ENCODE measurements at places on chromosomes 4 and X.

DNA sequence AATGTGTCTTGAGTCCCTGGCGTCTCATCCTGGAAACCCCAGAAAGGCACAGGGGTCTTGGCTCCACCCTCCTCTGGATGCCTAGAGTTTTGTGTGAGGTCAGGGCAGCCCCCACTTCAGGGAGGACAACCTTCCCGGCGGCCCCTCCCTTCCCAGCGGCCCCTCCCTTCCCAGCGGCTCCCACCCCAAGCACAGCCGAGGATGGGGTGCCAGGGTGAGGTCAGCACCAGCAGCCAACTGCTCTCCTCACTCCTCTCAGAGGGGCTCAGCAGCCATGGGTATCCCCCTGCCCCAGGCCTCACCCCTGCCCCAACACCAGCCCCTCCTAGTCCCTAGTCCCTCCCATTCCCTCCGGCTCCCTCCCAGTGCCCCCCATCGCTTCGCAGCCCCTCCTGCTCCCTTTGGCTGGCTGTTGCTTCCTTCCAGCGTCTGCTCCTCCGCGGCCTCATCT, 17.4 kb downstream of the DGKQ start:
- no peak for DNase-seq

DNA sequence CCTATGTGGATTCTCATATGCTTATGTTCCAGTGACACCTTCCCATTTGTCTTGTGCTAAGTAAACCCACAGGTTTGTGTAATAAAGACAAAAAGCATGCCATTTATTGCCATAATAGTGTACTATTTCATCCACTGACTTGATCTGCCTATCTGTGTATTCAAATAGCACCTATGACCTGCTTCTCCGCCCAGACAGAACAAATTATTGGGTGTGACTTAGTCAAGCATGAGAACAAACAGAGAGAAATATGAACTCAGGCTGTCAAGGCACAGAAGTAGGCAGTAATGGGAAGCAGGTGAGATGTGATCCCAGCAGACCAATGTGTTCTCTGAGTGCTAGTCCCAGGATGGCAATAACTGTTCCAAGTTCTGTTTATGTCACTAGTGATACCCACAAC, 25.4 kb downstream of the ELOVL6 start:
- DNase-seq, result no peak

DNA sequence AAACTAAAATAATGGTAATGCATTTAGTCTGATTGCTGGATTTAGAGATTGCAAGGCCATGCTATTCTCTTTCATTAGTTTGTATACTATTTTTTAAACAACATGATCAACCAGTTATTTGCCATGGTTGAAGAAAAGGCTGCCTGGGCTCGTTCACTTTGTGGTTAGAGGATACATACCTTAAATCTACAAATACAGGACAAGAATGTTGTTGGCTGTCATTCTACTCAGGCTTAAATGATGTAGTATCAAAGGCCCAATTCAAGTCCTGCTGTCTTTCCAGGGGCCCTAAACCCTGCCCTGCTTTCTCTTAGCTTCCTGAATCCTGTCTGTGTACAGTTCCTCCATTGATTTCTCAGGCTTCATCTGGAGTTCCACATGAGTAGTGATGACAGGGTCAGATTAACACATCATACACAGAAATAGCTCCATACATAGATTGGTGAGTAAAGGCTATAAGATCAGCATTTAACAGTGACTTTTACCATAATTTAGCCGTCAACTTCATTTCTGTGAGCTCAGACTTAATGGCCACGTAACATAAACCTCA, 114.9 kb upstream of the GPRIN3 start:
- DNase-seq, result no peak

DNA sequence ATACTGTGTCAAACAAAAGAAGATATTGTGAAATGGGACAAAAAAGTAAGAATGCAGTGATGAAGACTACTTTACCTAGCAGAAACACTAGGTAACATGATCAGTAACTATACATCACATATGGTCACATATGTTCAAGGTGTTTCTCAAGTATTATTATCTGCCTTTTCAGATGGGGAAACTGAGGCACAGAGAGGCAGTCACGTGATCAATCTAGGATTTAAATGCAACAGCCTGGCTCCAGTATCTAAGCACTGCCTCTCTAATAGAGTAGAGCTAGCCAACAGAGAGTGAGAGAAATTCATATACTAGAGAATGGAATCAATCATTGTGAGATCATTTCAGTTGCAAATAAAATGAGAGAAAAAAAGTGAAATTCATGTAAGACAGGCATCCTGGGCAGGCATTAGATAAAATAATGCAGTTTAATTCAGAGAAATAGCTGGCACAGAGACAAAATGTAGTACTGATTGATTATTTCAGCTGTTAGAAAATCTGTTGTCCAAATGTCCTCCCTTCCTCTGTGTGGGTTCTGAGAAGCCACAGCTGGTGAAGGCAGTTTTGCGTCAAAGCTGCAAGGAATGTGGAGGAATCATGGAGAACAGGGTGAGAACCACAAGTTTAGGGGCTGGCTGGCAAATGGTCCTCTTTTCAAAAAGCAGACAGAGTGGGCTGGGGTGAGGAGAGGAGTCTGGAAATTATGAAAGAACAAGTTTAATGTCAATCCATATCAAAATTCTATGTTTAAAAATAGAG, 26.0 kb downstream of the SMIM43 start:
- no peak for DNase-seq

DNA sequence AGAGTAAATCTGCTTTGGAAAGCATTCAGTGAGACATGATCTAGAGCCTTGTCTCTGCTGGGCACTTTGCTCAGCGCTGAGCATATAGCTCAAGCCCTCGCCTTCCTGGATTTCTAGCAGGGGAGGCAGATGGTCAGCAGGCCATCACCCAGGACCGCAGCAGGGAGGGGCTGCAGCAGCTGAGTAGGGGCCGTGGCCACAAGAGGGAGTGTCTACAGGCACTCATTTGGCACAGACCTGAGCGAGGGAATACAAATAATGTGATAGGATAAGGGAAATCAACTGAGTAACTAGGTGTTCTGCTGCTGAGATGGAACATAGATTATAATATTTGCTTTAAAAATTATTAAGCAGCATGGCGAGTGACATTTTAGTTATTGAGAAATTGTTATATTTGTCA, 30.2 kb downstream of the OFD1 start:
- no peak for DNase-seq

GRCh38 chr4:103626296-103626695, 93.5 kb downstream of the TACR3 start:
- DNase-seq, result no peak

GRCh38 chr4:84470204-84470785, 28.8 kb downstream of the NKX6-1 start:
- no peak for DNase-seq

DNA sequence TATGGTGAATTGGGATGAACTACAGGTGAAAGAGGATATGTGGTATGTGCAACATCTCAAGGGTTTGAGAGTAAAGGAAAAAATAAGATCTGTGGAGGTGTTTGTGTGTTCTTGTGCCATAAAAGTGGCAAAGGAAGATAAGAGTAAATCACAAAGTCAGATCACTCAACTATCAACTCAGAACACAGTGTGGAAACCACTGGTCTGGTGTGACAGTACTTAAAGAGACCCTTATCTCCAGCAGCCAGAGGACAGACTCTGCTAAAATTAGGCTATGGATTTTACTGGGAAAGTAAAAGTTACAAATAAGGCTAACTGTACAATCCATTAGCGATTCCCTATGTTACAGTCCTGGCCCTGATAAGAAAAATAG, 54.0 kb upstream of the PRDM8 start:
- DNase-seq, result no peak

GRCh38 chrX:20011608-20012007, 20.7 kb upstream of the BCLAF3 start:
- DNase-seq, result no peak

GRCh38 chrX:148381603-148382002, 118.8 kb upstream of the AFF2 start:
- no peak for DNase-seq

GRCh38 chrX:22969411-22969810, 30.3 kb upstream of the DDX53 start:
- DNase-seq, result no peak

GRCh38 chr4:136784326-136784725, 748.0 kb downstream of the PCDH18 start:
- DNase-seq, result no peak

GRCh38 chr4:136812100-136812880, 720.0 kb downstream of the PCDH18 start:
- DNase-seq, result no peak

DNA sequence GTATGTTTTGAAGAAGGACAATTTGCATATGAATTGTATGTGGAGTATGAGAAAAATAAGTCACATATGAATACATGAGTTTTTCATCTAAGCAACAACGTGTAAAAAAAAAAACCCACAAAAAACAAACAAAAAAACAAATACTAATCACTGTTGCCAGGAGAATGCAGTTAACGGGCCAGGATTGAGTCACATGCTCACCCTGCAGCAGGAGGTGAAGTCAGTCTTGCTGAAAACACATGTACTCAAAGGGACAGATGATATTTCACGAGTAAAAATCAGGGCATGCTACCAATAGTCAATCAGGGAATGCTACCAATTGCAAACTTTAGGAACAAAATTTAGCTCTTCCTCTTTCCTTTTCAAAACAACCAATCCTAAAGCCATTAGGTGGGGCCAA, 10.4 kb upstream of the DCLK2 start:
- DNase-seq, result no peak

GRCh38 chrX:109857584-109858228, 124.6 kb upstream of the ACSL4 start:
- DNase-seq, result no peak

DNA sequence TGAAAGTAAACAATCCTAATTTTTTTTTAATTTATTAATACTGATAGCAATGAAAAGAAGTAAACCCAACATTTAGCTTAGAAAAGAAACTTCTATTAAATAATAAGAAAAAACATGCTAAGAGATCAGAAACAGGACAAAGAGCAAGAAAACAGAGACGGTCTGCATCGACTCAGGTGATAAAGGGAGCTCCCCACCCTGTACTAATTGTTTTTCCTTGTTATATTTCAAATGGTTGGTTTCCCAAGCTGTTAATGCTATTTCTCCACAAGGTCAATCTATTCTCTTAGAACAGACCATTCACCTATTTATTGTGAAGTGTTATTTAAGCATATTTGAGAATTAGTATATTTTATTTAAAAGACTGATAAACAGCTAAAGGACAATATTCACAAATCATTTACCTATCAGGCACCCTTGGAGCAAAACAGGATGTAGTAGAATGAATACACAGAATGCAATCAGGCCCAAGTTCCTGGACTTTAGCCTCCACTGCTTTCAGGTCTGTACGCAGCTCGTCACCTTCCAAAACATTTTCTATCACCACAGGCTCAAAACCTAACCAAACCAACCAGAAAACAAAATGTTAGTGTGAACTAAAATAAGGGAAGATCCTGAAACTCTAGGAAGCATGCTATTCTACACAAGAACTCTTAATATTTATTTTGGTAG, 5.5 kb downstream of the SEPSECS start:
- DNase-seq, result no peak

- no peak for DNase-seq
Observed at GRCh38 chrX:69028761-69029120, 136.5 kb downstream of the PJA1 start.

DNA sequence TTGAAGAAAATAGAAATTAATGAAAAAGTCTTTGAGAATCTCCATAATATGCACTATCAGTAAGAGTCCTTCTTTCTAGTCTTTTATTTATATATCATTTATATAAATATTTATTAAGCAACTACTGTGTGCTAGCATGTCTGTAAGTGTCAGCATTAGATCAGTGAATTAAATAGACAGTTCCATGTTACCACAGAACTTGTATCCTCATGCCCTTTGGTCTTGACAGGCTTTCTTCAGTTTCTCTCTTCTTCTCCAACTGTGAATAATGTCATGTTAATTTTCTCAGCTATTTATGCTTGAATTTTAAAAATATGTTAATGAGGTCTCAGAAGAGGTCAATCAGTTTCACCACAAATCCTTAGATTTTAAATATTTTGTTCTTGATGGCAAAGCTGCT, 389.6 kb upstream of the TRAM1L1 start:
- DNase-seq, result no peak

GRCh38 chr4:80340036-80340435, 4.5 kb downstream of the CFAP299 start:
- DNase-seq, result no peak

- no peak for DNase-seq
Observed at GRCh38 chr4:11704186-11704830, 275.6 kb upstream of the HS3ST1 start.

GRCh38 chrX:39854772-39855747, 242.7 kb downstream of the BCOR start:
- DNase-seq, result peak; percentile 74

DNA sequence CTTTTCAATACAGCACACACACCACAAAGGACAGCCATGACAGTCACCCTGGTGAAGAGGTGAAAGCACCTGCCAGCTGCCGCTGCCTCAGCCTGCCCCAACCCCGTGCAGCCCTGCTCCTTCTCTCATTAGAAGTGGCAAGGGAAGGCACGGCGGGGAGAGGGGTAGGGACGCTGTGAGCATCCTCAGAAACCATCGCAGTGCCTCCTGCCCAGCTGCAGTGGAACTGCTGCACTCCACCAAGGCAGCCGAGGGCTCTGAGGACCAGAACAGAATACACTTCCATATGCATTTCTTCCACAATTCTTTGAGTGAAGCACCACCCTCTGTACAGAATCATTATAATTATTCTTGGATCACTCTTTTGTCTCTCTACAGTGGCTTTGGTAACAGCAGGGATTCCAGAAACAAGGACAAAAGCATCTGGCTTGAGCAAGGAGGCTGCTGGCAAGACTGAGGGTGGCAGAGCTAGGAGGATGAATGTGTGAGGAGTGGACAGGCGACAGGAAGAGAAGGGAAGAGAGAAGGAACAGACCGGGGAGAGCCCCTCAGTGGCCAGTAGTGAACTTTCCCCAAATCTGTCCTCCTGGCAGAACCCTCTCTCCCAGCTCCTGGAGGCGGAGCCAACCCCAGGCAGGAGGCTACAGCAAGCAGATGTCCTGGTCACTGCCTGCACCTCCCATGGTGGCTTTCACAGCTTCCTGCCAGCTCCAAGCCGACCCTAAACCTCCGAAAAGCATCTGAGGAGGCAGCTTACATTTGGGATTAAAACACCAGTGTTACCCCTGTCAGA, 73.2 kb downstream of the MTNR1A start:
- no peak for DNase-seq

DNA sequence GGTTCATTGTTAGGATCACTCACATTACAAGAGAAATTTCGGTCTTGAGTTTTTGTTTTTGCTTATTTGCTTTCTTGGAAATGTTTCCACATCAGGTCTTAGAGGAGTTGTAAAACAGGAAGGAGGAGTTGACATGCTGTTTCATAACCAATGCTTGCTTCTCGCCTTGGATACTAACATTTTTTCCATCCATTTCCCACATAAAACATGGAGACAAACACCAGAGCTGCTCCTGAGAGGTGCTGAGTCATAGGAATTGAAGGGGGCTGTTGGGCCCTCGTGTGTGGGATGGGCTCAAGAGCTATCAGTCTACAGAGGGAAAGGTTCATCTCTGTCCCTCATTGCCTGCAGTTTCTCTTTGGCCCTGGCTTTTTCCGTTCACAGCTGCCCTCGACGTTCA, 29.9 kb downstream of the TBL1X start:
- no peak for DNase-seq

GRCh38 chr4:40552536-40552935, 77.1 kb downstream of the RBM47 start:
- no peak for DNase-seq

All from stimulated activated CD4-positive, alpha-beta T cell treated with anti-CD3 and anti-CD28 coated beads, Interleukin-2, amount 100 ng/mL, for 24 hours (primary cell).